D341Med (cell line): ENCODE measurements at places on chromosomes 4 and X.

DNA sequence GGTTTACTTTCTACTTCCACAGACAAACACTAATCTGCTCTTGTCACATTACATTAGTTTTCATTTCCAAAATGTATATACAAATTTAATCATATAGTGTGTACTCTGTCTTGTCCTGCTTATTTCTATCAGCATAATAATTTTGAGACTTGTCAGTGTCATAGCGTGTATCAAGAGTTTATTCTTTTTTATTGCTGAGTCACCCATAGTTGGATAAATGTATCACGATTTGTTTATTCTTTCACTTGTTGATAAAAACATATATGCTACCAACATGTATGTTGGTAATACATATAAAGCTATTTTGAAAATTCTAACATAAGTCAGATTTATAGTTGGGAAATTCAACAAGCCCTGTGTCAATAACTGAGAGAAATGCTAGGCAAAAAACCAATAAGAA is 261.2 kb downstream of the TRAM1L1 start:
- DNase-seq = no peak

- no peak for DNase-seq
These were observed 33.9 kb downstream of the BCLAF3 start for GRCh38 chrX:19956923-19957322.

DNA sequence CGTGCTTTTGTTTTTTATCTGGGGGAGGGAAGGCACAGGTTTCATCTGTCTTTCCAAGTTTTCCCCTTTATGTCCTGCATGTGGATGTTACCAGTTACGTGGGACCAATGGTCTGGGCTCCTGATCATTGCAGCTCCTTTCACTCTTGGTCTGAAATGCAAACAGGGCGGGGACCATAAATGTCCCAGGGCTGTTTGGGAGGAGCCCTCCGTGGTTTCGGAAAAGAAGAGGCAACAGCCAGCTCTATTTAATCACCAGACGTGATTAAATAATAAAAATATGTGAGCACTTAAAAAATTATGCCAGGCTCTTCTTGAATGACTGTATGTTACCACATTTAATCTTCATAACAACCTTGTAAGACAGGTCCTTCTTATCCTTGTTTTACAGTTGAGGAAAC is 30.8 kb upstream of the C1GALT1C1 start:
- DNase-seq = no peak

DNA sequence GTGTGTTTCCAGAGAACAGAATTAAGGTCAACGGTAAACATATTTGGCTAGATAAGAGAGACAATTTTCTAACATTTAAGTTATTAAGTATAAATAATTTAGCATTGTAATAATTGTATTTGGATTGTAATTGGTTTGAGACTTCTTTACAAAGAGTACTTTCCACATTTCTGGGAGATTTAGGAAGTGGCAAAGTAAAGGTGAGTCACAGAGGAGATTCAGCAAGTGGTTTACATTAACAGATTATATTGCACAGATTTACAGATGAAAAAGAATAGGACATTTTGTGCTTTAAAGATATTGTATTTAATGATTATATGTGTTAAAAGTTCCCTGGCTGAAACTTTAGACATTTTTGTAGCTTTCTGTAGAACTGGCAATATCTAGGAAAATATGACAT is 584.4 kb upstream of the AADAT start:
- no peak for DNase-seq

GRCh38 chr4:102935716-102936115 is 66.9 kb downstream of the CISD2 start:
- DNase-seq = no peak

DNA sequence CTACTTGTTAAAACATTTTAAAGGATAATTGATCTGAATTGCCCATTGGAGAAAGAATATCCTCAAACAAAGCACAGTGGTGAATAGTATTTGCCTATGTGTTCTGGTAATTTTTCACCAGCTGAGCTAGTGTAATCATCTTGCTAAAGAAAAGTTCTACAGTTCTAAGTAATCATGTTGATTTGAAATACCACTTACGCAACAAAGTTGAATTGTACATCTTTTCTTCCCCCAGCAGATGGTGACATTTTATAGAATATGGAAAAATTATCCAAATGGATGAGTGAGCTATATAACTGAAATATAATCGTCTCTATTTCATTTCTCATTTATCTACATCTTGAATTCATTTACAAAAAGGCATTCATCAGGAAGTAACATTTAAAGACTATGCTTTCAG is 9.7 kb upstream of the ZNF674 start:
- no peak for DNase-seq

- DNase-seq = no peak
These were observed 42.0 kb upstream of the USP9X start for GRCh38 chrX:41043196-41043595.

GRCh38 chrX:16695079-16695676 is 17.3 kb downstream of the CTPS2 start:
- DNase-seq = peak; percentile 46

DNA sequence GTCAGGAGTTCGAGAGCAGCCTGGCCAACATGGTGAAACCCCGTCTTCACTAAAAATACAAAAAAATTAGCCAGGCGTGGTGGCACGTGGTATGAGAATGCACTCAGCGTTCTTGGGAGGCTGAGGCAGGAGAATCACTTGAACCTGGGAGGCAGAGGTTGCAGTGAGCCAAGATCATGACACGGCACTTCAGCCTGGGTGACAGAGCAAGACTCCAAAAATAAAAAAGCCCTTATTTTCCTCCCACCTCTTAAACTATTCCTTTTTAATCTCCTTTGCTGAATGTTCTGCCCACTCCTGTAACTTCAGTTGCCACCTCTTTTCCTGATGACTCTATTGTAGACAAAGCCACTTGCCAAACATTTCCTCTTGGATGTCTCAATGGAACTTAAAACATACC is 72.6 kb downstream of the TAF1 start:
- no peak for DNase-seq

DNA sequence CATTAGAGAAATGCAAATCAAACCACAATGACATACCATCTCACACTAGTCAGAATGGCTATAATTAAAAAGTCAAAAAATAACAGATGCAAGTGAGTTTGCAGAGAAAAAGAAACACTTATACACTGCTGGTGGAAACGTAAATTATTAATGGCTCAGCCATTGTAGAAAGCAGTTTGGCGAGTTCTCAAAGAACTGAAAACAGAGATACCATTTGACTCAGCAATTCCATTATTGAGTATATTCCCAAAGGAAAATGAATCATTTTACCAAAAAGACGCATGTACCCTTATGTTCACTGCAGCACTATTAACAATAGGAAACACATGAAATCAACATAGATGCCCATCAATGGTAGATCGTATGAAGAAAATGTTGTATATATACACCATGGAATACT is 75.0 kb downstream of the NAA11 start:
- DNase-seq = no peak

DNA sequence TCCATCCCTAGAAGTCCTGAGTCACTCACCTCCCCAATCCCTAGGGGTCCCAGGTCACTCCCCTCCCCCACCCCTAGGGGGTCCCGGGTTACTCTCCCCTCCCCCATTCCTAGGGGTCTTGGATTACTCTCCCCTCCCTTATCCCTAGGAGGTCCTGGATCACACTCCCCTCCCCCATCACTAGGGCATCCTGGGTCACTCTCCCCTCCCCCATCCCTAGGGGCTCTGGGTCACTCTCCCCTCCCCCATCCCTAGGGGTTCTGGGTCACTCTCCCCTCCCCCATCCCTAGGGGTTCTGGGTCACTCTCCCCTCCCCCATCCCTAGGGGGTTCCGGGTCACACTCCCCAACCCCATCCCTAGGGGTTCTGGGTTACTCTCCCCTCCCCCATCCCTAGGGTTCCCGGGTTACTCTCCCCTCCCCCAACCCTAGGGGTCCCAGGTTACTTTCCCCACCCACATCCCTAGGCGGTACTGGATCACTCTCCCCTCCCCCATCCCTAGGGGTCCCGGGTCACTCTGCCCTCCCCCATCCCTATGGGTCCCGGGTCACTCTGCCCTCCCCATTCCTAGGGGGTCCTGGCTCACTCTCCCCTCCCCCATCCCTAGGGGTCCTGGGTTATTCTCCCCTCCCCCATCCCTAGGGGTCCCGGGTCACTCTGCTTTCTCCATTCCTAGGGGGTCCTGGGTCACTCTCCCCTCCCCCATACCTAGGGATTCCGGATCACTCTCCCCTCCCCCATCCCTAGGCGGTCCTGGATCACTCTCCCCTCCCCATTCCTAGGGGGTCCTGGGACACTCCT is 2.1 kb downstream of the ASMTL start:
- no peak for DNase-seq

- DNase-seq = no peak
These were observed 42.1 kb downstream of the ZCCHC13 start for GRCh38 chrX:74346088-74346487.

DNA sequence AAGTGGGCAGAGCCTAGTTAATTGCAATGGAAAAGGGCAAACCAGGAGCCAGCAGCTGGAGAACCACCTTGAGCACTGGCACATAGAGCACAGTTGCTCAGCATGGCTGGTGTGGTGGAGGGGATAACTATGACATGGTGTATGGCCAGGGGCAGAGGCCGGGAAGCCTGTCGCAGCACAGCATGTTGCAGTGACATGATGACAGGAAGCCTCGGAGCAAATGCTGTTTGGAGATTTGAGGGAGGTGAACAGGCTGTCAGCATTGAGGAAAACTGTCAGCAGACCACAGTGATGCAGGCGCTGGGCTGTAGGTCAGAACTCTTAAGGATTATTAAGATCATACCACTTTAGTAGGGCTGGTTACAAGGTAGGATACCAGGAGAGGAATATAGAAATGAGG is 228.7 kb downstream of the CBR4 start:
- no peak for DNase-seq
